ENCODE measurements at places on chromosomes 12 and 14. TPM values are rescaled to one million over a fixed set of nuclear protein-coding genes. Genes with fewer than 3 reads are reported as not detected.

The CYP46A1 gene
- not detected for polyA plus RNA-seq

The PLA2G1B gene
- not detected for polyA plus RNA-seq

DNA sequence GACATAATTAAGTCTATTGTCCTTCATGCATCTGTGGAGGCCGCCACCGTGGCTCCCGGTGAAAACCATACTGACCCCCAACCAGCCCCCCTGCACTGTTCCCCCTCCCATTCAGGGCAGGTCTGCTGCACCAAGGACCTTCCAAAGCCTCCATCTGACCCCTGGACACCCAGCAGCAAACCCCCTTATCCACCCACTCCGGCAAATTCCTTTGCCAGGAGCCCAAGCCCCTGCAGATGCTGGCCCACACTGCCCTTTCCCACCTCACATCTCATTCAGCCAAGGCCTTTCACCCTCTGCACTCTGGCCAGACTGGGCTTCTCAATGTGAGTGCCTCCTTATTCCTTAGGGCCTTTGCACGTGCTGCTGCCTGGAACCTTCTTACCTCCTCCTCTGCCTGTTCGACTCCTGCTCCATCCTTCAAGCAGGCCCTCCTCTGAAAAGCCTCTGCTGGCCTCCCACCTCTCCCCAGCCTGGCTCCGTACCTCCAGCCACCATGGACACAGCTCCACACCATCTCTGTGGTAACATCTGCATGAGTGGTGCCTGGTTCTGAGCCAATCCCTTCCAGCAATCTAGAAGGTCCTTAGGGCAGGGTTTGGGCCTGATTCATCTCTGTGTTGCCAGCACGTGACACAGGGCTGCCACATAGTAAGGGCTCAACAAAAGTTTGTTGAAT, 230.7 kb downstream of the BCL11B start:
- H3K4me1 ChIP-seq: peaks cover 39% of the 10 kb centered on the region
- H3K27ac ChIP-seq: no peak overlapping the region
- no peak for DNase-seq
- H3K27me3 ChIP-seq: no peaks in the 10 kb centered on the region

- peaks cover 61% of the 10 kb centered on the region for H3K4me1 ChIP-seq
- no peaks in the 10 kb centered on the region for H3K27me3 ChIP-seq
- no peak overlapping the region for H3K4me3 ChIP-seq
These were observed 144.6 kb downstream of the RAD51B start for GRCh38 chr14:67963960-67964812.

- no peaks in the 10 kb centered on the region for H3K4me1 ChIP-seq
- H3K27me3 ChIP-seq: no peaks in the 10 kb centered on the region
- H3K27ac ChIP-seq: no peak overlapping the region
- H3K36me3 ChIP-seq: no peaks in the 10 kb centered on the region
- DNase-seq: no peak
These were observed 71.0 kb upstream of the FBXO21 start for GRCh38 chr12:117261247-117261646.

DNA sequence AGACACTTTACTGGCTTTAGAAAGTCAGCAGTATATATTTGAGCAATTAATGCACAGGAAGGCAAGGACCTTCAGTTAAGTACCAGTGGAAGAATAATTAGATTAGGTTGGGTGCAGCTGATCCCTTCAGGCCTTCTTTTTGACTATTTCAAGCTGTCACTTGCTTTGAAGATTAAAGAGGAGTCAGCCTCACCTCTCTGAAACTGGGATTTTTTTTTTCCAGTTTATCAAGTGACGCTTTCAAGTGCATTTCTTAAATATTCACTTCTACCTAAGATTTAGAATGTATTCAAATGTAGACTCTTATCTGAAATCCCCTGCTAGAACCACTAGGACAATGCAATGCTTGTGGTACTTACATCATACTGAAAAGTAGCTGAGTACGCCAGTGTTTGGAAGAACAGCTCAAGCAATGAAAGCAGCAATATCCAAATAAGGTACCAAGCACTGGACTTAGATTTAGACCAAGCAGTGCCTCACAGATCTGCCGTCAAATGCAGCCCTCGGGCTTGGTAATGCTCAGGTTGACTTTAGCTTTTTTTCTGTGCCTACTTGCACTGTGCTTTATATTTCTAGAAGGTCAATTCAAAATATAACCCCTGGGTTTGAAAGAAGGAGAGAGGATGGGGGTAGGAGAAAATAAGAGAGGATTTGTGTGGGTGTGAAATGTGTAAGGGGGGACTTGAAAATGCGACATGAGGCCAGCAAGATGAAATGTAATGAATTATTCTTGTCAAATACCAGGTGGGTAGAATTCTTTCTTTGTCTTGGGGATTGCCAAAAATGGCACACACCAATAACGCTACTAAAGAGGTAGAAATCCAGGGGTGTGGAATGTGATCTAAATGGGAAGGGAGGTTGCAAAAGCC, 3.7 kb upstream of the FERMT2 start:
- no peak for DNase-seq
- no peak overlapping the region for H3K27ac ChIP-seq
- H3K4me1 ChIP-seq: peaks cover 8% of the 10 kb centered on the region
- peaks cover 49% of the 10 kb centered on the region for H3K27me3 ChIP-seq
- H3K36me3 ChIP-seq: no peaks in the 10 kb centered on the region

- no peaks in the 10 kb centered on the region for H3K36me3 ChIP-seq
- no peak for DNase-seq
- no peaks in the 10 kb centered on the region for H3K4me1 ChIP-seq
These were observed 618.8 kb downstream of the RPS29 start for GRCh38 chr14:48967419-48967818.
